ENCODE measurements at places on chromosomes 3 and 15.

- no peak for DNase-seq
These were observed 3.1 kb downstream of the SLC25A38 start for GRCh38 chr3:39386318-39386717.

- DNase-seq: no peak
These were observed 46.1 kb upstream of the ABI3BP start for GRCh38 chr3:101039285-101039684.

- DNase-seq: no peak
These were observed 54.7 kb downstream of the CORO2B start for GRCh38 chr15:68633231-68634121.

DNA sequence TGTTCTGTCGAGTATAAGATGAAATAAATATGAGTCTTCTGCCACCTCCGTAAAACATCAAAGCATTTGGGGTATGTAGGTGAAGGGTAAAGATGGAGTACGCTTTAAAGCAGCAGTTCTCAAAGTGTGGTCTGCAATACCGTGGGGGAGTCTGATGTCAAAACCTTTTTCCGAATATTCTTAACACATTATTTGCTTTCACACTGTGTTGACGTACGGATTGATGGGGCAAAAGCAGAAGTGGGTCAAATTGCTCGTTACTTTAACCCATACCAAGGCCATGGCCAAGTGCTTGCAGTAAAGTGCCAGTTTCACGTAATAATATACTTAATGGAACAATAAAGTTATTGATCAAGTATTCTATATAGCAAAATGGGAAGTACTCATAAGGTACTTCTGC is 36.3 kb downstream of the PAK2 start:
- DNase-seq: no peak

- DNase-seq: peak; percentile 95
These were observed 1.1 kb upstream of the ECT2 start for GRCh38 chr3:172749230-172749965.

DNA sequence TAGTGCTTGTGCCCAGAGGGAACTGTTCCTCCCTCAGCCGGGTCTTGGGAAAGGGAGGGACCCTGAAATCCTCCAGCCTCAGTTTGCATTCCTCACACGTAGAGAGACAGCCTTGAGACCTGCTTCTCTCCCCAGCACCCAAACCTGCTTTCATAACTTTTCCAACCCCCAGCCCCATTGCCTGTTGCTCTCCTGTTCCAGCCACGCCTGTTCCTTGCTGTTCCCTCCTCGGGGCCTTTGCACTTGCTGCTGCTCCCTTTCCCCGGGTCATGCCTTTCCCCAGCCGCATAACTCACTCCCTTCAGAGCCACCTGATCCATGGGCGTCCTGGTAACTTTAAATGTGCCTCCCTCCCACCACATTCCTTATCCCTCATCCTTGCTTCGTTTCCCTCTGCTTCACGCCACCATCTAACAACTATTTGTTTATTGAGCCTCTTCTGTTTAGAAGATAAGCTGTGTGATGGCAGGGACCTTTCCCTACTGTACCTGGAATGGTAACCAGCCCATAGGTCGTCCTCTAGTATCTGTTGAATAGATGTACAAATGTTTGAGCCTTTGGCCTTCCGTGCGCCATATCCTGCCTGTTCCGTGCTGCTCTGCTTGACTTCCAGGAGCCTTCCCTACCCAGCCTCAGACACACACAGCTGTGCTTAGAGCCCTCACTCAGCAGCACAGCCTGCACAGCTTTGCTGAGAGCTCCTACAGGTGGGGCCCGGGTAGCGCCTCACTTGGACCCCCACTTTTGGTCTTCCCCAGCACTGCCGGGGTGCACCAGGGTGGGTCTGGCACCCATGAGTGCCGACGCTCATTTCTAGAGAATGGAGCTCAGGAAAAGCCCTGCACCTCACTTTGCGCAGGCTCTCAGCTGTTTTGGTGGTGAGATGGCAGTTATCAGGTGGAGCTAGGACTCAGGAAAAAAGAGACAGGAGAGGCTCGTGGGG is 60.2 kb downstream of the SCN5A start:
- no peak for DNase-seq

DNA sequence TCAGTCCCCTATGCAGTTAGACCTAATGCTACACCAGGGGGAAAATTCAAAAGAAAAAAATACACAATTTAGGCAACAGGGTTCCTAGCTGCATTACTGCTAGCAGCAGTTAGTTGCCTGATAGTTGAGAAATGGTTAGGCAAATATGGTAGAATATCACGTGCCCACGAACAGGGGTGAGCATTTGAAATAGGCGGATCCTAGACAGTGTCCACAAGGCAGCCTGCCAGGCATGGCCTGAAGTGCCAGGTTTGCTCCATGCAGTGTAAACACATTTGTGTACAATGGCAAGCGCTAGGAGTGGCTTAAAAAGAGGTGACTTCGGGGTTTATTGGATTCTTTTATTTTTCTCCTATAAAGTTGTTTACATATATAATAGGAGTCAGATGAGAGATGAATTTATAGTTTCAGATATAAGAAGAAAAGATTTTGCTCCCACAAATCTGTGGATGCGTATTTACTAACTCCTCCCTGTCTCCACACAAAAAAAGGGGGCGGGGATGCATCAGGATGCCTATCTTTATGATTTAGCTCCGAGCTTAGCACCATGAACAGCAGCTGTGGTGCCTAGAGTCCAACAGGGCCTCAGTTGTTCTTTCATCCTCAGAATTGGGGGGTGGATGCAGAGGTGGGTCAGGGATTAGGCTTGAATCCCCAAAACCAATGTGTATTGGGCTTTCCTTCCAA is 3.9 kb upstream of the TGM4 start:
- DNase-seq: no peak

GRCh38 chr15:54803134-54803808 is 393.5 kb downstream of the RSL24D1 start:
- DNase-seq: no peak

DNA sequence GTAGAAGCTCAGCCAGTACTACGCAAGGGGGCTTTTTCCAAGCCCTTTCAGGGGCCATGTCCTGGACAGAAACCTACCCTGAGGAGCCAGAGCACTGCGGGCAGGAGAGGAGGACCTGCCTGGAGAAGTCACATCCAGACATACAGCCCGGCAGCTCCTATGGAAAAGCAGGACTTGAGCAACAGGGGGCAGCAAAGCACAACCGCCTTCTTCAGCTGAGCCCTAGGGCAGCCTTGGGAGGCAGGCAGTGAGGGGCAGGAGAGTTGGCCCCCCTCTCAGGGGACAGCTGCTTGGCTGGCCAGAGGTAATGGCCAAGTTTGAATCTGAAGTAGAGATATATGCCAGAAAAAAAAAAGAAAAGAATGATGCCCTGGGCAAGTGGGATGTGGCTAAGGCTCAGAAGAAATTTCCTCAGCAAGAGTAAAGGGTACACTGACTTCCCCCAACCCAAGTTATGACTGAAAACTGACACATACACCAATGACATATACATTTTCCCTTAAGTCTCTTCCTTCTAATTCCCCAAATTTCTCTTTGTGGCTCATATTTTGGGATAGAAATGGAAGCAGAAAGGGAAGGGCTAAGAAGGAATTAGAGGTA is 56.9 kb downstream of the CYP19A1 start:
- DNase-seq: peak; percentile 48

GRCh38 chr3:122091602-122092295 is 36.6 kb downstream of the CD86 start:
- DNase-seq: no peak

- DNase-seq: no peak
These were observed 209.9 kb upstream of the RGMA start for GRCh38 chr15:93298901-93299300.

DNA sequence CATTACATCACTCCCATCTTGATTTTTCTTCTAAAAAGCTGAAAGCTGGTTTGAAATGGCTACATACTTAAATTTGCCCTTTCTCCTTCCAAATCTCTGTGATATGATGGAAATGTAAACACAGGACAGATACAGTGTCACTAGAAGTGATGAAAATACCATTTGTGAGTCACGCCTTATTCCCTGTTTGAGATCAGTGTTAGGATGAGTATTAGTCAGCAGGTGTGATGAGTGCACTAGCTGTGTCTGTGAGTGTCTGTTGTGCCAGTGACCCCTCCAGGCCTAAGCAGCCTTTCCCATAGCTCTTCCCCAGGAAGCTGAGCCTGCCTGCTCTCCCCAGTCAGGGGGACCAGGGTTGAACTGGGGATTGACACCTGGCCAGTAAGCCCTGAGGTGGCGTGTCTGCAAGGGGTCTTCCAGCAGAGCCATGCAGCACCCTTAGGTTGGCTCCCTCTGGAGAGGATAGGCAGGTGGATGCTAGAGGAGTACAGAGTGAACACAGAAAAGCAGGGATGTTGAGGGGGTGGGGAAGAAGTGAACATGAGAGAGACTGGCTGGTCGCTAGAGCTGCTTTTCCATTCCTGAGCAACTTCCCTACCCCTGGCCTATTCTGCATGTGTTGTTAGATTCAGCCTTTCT is 92.0 kb downstream of the PDE8A start:
- DNase-seq: peak; percentile 25

GRCh38 chr3:14378415-14378814 is 24.0 kb upstream of the SLC6A6 start:
- DNase-seq: no peak

DNA sequence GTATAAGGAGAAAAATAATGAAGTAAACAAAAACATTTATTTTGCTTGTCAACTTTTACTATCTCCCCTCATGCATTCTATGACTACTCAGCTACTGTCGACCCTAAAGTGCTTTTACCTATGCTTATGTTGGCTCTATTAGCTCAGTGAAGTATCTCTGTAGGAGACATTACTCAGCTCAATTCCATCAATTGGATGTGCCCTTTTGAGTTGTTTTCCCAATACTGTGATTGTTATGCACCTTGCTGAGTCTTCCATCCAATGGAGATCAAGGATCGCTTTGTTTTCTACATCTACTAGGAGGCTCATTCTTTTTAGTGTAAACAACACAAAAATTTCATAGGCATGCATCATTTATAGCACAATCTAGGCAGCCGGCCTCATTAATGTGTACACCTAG is 403.8 kb upstream of the ARL6 start:
- DNase-seq: no peak

DNA sequence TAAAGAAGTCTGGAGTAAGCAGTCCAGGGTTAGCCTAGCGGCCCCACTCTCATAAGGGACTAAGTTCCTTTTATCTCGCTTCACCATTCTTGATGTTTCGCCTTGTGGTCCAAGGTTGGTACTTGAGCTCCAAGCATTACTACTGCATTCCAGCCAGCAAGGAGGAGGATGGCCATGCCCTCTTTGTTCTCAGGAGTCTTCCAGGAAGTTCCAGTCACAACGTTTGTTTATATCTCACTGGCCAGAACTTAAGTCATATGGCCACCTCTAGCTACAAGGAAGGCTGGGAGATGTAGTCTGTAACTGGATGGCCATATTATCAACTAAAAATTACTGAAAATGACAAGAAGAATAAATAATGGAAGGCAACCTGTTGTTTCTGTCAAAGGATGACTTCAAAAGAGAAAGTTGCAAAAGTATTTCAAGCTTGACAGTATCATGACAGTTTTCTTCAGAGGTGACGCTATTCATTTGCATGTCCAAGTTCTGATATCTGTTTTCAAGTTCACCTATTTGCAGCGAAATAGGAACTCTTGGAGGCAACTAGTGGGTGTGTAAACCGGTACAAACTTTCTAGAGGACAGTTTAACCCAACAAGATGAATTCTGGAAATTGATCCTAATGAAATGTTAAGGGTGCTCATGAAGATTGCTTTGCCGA is 118.6 kb downstream of the PGPEP1L start:
- DNase-seq: peak; percentile 67

- DNase-seq: no peak
These were observed 32.1 kb downstream of the HACD2 start for GRCh38 chr3:123552768-123553167.

GRCh38 chr3:18295171-18295920 is 129.8 kb downstream of the SATB1 start:
- DNase-seq: peak; percentile 77

- DNase-seq: peak; percentile 39
These were observed 49.4 kb downstream of the MYZAP start for GRCh38 chr15:57640930-57641682.

DNA sequence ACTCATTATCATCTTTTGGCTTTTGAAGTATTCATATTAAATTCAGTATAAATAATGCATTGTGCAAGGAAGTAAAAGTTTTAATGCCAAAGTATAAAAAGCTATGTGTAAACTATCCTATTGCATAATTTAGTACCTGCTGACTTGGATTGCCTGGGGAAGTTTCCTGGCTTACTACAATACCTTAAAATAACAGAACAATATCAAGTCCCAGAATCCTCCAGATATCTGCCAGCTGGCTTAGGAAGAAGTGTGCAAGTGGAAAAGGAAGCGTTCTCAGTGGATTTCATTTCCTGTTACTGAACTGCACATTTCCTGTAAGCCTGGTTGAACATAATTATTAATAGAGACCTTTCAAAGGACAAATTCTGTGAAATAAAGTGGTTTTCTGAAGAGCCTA is 236.7 kb downstream of the ADAMTSL3 start:
- no peak for DNase-seq

DNA sequence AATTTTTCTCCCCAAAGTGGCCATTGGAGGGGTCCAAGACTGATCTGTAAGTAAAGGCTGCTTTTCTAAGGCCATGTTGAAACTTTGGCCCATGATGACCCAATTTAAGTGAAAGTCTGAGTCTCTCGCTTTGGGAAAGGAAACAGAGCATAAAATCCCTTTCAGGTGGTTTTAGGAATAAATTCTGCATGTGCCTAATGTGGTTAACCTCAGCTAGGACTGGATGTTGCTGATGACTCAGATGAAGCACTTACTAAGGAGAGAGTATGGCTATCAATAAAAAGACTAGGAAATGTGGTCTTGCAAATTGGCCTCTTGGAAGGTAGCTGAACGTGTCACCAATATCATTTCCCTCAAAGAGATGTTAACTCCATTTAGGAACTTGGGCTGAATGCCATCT is 458.5 kb downstream of the AGBL1 start:
- DNase-seq: no peak

DNA sequence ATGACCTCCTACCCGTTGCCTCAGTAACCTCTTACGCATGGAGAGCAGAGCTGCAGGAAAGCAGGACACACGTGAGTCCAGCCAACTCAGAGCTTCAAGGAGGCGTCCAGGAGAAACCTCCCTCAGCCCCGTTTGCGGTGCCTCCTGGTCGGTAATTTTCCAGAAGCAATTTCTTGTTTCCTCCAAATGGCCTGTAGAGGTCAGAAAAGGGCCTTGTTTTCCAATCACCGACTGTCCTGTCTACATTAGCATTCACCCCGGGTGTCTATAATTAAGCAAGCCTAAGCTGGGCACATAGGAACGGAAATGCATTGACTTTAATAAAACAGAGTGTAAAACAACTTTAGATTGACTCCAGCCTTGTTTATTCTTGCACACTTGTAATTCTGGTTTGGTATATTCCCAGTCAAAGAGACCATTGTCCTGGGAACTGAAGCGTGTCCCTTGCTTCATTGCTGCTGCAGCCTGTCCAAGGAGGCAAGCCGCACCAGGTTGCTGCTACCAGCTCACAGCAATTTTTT is 836.2 kb downstream of the AGBL1 start:
- peak; percentile 52 for DNase-seq

GRCh38 chr15:83472151-83472550 is 25.0 kb downstream of the SH3GL3 start:
- no peak for DNase-seq

- DNase-seq: peak; percentile 35
These were observed 97.9 kb downstream of the NAALADL2 start for GRCh38 chr3:174957081-174957480.

GRCh38 chr3:194326968-194327217 is 24.2 kb downstream of the CPN2 start:
- DNase-seq: no peak

Data from EL (cell line).